ENCODE measurements at places on chromosomes 6 and 20.

GRCh38 chr6:46937642-46938041 lies 15.9 kb upstream of the ADGRF5 start:
- no peak for DNase-seq

DNA sequence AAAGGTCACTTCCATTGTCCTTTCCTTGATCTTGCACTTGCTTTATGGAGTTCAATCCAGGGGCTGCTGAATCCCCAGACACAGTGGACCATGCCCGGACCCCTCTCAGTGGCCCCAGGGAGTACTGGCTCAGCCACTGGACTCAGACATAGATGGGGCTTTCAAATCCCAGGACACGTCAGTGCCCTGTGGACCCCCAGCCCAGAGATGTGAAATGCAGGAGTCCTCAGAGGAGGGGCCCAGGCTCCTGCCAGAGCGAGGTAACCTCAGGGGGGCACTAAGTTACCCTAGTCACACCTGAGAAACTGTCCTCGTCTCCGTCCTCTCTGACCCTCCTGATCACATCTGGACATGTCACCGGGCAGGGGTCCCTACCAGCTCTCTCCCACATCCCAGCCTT lies 18.7 kb upstream of the APMAP start:
- no peak for DNase-seq

- no peak for DNase-seq
These were observed 55.2 kb downstream of the YTHDF1 start for GRCh38 chr20:63160641-63161175.

DNA sequence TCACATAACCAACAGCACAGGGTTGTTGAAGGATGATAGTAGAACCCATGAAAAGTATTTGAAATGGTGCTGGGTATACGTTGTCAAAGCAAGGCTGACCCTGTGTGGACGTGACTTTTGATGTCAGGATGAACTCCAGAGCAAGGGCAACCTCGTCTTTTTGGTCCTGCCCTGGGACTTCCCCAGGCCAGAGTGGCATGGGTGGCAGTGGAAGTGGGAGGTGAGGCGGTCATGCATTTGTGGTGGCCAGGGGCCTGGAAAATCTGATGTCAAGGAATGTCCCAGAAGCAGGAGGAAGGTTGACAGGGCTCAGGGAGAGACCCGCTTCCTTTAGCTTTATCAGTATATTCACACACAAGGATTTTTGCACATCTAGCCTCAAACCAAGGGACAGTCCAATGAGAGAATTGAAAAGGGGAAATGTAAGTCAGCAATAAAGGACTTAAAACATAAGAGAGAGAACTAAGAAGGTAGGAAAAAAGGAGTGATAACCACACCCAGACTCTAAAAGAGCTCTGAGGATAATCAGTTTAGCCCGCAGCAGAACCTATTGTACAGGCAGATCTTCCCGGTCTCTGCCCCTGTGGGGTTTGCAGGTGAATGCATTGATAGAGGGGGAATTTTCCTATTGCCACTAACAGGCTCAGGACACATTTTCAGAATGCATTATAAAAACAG lies 98.8 kb upstream of the HDGFL1 start:
- DNase-seq, result no peak

DNA sequence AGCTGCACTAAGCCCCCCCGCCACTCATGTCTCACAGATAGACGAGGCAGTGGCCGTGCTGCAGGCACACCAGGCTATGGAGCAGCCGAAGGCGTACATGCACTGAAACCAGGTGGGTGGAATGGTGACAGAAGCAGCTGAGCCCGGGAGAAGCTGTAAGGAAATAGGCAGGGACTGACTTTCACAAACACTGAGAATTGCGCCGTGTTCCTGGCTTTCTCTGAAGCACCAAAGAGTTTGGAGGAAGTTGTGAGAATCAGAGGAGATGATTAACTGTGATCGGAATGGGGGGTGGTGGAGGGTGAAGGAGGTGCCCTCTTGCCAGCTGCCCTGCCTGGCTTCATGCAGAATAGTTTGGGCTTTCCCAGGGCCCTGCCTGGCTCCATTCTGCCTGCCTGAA lies 21.6 kb downstream of the TOMM34 start:
- DNase-seq, result no peak

GRCh38 chr6:108453601-108454185 lies 107.0 kb upstream of the FOXO3 start:
- DNase-seq, result no peak

DNA sequence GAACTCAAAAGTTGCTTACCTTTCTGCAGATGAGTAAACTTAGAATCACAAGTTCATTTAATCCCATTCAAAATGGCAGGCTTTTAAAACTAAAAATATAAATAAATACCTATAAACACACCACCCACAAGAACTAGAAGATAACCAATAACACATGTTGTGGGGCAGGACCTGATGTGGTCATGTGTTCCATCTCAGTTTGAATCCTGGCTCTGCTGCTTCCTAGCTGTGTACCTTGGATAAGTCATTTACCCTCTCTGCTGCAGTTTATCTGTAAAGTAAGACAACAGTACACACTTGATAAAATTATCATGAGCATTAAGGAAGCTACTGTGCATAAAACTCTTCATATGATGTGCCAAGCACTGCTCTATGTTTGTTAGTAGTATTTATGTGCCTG lies 22.0 kb downstream of the TRIM27 start:
- DNase-seq, result no peak
